ENCODE measurements at places on chromosomes 1 and 21.

DNA sequence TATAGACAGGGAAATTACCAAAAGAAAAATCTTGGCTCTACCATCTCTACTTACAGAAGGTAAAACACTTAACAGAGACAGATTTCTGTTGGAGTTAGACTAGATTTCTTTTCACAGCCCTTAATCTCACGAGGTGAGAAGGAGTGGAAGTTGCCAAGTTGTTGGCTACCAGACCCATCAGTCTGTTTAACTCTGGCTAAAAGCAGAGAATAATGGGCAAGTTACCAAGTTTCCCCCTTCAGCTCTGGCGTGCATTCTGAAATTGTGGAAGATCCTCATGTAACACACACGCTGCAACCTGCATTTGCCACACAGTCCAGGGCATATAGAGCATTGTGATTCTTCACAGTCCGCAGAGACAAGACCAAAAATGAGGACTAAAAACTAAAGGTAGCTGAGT lies 49.3 kb downstream of the STX6 start:
- no peak for DNase-seq

DNA sequence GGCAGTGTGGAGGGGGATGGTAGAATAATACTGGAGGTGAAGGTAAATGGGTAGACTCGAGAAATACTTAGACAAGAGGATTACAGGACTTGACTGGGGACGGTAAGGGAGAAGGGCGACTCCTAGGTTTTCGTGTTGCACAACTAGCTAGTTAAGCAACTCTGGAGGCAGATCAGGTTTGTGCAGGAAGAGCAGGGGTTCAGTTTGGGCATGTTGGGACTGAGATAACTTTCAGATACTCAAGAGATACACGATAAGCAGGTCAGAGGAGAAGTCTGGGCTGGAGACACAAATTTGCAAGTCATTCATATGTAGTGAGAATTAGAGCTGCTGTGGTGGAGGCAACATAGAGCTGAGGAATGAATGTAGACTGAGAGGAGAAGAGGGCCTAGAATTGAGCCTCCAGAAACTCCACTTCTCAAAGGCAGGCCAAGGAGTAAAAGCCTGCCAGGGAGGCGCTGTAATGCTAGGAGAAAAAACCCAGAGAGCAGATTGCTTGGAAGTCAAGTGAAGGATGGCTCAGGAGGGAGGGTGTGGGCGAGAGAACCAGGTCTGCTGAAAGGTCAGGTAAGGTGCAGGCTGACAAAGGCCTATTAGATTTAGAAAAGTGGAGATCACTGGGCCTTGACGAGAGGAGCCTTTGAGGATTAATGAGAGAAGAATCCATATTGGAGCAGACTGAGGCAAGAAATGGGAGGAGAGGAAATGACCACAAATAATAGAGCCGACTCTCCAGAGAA lies 20.8 kb downstream of the MAB21L3 start:
- no peak for DNase-seq

DNA sequence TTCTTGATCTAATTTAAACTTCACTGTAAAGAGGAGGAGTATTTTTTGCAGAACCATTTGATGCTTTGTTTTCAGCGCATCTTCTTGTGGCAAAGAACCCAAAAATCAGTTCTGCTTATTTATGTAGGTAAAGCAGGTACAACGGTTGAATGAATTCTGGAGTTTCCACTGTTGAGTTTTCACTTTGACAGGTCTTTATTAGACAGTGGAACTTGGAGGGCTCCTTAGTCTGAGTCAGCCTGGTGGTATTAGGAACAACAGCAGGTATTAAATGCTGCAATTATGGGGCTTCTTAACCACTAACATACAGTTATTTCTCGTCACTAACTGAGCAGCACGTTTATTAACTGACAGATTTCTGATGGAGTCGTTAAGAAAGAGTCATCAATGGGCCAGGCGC lies 1.2 kb downstream of the LRIG2 start:
- DNase-seq = no peak

GRCh38 chr1:90502194-90502593 lies 214.9 kb downstream of the BARHL2 start:
- DNase-seq = no peak

DNA sequence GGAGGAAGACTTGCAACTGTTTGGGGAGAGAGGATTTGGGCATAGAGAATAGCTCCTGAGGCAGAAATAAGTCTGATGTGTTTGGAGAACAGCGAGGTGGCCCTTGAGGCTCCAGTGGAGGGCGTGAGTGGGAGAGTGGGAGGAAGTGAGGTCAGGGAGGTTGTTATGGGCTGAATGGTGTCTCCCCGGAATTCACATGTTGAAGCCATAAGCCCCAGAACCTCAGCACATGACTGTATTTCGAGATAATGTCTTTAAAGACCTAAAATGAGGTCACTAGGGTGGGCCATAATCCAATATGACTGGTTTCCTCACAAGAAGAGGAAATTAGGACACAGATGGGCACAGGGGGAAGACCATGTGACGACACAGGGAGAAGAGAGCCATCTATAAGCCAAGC lies 17.9 kb upstream of the APP start:
- no peak for DNase-seq

DNA sequence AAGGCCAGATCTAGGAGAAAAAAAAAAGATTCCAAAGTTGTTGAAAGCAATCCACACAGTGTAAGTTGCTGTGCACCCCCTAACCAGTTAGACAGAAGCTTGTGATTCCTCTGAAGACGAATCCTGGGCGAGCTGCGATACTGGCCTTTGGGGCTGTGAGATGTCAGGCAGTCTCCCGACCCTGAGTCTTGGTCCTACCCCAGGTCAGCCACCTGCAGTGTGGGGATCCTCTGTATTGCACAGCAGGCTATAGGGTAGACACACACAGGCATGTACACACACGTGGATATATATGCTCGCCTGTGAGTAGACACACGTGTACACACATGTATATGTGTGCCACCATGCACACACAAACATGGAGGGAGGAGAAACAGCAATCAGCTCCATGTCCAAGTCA lies 12.9 kb downstream of the ACTRT2 start:
- DNase-seq = peak; percentile 14

- no peak for DNase-seq
Observed at GRCh38 chr1:209057083-209057482, 526.4 kb upstream of the CAMK1G start.

DNA sequence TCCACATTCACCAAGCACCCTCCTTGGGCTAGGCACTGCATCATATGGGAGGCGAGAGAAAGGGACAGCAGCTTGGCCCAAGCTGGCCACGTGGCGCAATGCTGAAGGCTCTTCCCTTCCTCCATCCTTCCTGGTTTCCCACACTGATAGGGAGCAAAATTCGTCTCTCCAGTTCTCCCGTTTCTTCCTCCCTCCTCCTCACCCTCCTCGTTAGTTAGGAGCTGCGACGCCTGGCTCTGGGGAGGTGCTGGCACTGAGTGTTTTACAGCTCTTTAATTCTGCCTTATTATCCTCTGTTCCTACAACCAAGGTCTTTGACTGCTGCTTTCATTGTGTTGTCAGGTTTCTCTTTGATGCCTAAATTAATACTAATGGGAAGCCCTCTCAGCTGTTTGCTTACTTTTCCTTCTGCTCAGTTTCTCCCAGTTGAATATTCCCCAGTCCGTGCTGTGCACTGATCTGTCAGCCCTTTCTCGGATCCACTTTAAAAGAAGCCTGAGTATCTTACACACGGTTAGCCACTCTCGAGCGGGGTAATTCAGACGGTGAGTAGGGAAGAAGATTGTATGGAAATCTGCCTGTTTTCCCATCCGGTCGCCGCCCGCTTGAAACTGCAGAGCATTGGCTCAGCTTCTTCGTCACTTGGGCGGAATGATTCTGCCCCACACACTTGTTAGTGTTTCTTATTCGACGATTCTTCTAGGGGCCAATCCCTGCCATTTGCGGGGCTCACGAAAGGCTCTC lies 56.2 kb upstream of the SMYD2 start:
- DNase-seq = no peak

DNA sequence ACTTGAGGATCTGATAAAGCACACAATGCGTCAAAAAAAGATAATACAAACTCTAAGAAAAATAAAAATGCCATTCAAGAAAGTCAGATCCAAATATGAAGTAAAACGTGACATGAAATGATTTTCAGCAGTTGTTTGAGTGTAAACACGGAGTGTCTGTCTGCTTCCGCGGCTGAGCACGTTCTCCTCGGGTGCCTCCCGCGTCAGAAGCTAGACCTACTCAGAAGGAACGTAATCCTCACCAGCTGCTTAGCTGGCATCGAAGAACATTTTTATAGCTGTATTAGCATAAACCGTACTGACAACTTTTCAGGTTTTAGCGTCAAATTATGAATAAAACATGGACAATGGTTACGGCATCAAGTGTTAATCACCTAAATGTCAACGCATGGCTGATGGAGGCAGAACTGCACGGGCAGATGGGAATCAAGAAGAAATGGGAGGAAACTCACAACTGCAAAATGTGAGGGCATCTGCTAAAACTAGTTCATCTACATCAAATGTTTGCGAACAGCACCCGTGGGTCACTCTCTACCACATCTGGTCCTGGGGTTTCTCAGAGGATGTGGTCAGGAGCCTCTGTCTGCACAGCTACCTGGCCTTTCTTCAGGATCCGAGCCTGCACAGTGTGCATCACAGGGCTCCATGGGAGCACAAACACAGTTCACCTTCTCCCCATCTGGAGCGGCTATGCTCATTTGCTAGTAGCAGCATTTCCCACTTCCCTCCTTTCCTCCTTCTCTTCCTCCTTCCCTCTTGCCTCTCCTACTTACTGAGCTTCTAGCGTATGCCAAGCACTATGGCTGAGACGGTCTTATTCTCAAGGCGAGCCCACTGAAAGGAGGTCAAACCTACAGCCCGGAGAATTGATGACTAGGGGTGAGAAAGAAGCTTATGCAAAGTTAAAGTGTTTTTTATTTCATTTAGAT lies 40.0 kb downstream of the RCAN1 start:
- DNase-seq = no peak
